ENCODE measurements at places on chromosomes 13 and 19.

DNA sequence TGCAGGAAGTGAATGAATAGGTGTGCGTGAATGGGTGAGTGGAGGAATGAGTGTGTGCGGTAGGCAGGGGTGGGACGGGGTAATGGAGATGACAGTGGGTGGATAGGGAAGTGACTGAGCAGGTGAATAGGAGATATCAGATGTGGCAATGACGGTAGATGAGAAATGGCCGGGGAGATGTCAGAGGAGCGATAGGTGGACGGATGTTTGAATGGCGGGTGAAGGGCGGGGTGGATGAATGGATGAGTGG, 1.5 kb downstream of the TTC9B start:
- DNase-seq = no peak

GRCh38 chr13:44487989-44488388, 88.1 kb downstream of the TSC22D1 start:
- no peak for DNase-seq

GRCh38 chr19:11232555-11232954, 6.9 kb upstream of the ANGPTL8 start:
- no peak for DNase-seq

DNA sequence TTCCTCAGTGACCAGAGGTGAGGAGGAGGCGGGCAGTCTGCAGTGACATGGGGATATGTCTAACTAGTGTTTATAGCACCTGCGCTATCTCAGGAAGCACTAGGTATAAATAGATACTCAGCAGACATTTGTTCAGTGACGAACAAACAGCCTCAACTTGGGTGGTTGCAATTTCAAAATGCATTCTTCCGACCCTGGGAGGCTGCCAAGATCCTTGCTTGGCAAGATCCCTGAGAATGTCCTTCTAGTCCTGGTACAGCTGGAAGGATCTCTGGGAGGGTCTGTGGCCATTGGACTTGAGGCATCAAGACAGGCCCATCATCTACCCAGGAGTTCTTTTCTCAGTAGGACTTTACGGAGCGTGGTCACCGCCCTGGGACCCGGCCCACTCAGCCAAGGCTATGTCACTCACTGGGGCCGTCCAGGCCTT, 299.5 kb downstream of the ZNF536 start:
- DNase-seq = no peak

DNA sequence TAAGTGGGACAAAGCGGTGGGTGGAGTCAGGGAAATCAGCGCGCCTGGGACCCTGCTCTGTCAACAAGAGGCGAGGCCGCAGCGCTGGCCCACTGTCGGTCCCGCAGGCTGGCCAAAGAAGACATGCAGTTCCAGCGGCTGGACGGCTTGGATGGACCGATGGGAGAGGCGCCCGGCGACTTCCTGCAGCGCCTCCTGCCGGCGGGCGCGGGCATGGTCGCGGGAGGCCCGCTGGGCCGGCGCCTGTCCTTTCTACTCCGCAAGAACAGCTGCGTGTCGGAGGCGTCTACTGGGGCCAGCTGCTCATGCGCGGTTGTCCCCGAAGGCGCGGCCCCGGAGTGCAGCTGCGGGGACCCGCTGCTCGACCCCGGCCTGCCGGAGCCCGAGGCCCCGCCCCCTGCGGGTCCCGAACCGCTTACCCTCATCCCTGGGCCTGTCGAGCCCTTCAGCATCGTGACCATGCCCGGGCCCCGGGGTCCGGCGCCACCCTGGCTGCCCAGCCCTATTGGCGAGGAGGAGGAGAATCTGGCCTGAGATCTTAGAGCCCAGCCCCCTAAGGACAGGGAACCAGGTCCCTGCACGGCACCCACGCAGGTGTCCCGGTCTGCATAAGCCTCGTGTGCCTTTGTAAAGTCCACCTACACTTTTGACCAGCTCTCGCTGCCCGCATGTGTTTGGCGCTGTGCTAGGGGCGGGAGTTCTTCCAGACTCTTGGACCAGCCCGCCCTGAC, 6.1 kb downstream of the BEST2 start:
- DNase-seq = peak; percentile 62

DNA sequence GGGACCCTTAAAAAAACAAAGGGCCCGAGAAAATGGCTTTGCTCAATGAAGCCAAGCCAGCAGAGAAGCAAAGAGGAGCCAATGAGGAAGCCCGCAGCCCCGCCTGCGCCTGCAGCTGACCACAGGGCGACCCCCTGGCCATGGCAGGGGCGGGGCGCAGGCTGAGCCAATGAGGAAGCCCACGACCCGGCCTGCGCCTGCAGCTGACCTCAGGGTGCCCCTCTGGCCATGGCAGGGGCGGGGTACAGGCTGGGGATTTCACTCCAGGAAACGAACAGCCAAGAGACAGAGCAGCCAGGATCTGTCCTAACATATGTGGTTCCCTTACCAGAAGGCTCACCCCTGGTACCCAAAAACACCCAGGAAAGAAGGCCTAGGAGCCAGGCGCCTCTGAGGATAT, 101.4 kb downstream of the STK24 start:
- no peak for DNase-seq

- DNase-seq = peak; percentile 16
Measured at GRCh38 chr19:36771261-36772231, 1.1 kb downstream of the ZNF850 start.

DNA sequence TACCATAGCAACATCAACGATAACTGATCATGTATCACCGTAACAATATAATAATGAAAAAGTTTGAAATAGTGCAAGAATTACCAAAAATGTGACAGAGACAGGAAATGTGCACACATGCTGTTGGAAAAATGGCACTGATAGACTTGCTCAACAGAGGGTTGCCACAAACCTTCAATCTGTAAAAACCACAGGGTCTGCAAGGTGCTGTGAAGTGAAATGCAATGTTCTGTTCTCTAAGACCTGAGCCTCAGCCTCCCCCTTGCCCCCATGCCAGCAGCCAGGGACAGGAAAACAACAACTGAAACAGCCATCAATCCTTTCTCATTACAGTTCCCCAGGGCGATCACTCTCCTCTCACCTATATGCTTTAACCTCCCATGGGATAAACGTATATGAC, 88.4 kb downstream of the USP12 start:
- no peak for DNase-seq

GRCh38 chr13:51673165-51673564, 88.9 kb downstream of the WDFY2 start:
- DNase-seq = no peak

DNA sequence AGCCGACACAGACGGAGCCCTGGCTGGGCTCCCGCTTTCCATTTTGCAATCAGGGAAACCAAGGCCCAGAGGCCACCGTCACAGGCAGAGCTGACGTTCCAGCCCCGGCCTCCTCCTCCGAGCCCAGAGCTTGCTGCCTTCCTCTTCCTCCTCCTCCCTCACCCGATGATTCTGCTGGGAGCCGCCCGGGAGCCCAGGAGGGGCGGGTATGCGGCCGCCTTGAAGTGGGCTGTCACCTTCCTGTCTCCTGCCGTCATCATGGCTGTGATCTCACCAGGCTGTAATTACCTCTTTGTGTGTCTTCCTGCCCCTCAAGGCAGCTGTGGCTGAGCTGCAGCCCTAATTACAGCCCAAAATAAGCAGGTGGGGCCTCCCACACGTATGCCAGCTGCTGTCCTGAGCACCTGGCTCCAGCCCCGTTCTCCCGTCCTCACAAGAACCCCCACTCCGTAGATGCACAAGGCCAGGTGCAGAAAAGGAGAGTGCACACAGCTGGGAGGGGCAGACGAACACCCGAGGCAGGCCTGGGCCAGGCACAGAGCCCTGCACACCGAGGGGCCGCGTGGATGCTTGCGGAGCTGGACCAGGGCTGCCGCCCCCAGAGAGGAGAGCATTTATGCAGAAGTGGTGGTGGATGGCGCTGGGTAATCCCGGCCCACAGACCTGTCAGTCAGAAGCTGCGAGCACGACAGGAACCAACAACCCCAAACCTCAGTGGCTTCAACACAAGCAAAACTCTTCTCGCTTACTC, 4.0 kb downstream of the TPGS1 start:
- peak; percentile 89 for DNase-seq

- DNase-seq = peak; percentile 87
Measured at GRCh38 chr19:41570639-41571112, 5.3 kb upstream of the CEACAM21 start.

DNA sequence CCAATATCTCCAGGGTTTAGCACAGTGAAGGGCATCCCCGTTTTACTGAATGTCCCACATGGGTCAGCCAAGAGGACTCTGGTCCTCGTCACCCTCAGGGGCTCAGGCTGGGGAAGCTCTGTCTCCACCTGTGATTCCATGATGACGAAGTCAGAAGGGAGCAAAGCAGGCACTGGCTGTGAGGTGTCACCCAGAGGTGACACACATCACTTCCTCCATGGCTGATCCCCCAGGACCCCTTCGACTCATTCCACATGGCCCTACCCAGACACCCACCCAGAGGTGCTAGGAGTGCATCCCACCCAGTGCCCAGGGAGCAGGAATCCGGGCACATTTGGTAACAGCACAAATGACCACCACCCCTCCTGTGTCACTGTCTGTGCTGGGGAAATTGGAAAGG, 145.2 kb upstream of the VSTM2B start:
- no peak for DNase-seq

- no peak for DNase-seq
Measured at GRCh38 chr19:10643172-10643967, 10.8 kb upstream of the ILF3 start.

GRCh38 chr13:48138270-48138669, 43.4 kb upstream of the MED4 start:
- DNase-seq = no peak

GRCh38 chr19:45505151-45505995, 1.9 kb upstream of the VASP start:
- no peak for DNase-seq

DNA sequence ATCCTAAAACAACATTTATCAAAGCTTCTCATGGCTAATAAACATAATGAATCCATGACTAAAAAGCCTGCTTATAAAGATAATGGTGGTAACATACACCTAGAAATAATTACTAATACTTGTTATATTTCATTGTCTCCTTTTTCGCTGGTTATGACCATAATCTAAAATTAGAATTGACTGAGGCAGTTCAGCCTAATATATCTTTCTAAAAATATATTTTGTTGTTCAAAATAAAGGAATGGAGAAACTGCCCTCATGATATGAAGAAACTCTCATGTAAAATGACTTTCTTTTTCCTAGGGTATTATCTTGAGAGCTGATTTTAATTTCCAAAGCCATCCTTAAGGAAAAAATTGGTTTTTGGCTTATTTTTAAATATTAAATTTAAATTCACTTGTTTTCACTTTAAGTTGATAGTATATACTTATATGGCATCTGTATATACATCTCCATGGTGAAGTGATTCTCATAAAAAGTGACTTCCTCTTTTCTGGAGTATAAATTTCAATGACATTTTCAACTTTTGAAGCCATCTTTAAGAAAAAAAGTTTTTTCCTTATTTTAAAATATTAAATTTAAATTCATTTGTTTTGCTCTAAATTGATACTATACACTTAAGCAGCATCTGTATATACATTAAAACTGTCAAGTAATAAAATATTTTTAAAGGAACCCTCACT, 204.6 kb downstream of the VWA8 start:
- no peak for DNase-seq

GRCh38 chr13:77079902-77080413, 53.0 kb upstream of the FBXL3 start:
- DNase-seq = no peak

Data from CD4-positive, alpha-beta T cell treated with Interleukin-2 at 100 ng/mL for 4 hours (primary cell).